ENCODE measurements at places on chromosomes 3 and 15.

- DNase-seq: no peak
These were observed 23.7 kb downstream of the EXOSC7 start for GRCh38 chr3:44999782-45000181.

DNA sequence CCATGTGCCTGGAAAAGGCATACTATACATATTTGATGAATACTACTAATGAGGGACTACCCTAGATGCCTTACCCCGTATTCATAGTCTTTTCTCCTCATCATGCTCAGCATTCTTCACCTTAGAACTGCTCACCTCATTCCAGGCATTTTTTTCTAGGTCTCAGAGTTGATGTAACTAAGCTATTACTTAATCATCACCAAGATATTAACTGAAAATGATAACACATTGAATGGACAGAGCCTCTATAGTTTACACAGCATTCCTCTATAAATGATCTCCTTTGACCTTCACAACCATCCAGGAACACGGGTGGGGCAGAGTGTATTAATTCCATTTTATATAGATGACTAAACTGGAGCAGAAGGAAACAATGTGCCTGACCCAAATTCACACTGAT is 174.1 kb upstream of the DPH6 start:
- DNase-seq: no peak

DNA sequence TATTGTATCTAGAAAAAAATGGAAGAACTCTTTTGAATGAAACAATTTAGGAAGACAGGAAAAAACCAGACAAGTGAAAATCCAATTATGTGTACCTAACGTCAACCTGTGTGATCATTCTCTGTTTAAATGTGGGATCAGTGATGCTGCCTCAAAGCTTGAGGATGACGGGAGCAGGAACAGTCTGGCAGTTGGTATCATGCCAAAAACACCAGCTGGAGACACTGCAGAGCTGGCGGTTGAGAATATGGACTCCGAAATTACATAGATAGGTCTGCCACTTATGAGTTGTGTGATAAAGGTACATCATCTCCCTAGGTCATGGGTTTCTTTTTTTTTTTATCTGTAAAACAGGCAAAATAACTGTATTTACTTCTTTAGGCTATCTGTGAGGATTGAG is 480.5 kb downstream of the CNTN4 start:
- DNase-seq: no peak

DNA sequence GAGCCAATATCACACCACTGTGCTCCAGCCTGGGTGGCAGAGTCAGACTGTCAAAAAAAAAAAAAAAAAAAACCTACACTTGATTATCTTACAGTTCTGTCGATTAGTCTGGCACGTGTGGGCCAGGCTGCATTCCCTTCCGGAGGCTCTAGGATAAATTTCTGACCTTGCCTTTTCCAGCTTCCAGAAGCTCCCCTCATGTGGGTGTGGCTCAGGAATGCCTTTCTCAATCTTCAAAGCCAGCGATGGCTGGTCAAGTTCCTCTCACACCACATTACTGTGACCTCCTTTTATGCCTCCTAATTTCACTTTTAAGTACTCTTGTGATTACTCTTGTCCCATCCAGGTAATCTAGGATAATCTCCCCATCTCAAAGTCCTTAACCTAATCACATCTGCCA is 58.2 kb upstream of the DUT start:
- no peak for DNase-seq

DNA sequence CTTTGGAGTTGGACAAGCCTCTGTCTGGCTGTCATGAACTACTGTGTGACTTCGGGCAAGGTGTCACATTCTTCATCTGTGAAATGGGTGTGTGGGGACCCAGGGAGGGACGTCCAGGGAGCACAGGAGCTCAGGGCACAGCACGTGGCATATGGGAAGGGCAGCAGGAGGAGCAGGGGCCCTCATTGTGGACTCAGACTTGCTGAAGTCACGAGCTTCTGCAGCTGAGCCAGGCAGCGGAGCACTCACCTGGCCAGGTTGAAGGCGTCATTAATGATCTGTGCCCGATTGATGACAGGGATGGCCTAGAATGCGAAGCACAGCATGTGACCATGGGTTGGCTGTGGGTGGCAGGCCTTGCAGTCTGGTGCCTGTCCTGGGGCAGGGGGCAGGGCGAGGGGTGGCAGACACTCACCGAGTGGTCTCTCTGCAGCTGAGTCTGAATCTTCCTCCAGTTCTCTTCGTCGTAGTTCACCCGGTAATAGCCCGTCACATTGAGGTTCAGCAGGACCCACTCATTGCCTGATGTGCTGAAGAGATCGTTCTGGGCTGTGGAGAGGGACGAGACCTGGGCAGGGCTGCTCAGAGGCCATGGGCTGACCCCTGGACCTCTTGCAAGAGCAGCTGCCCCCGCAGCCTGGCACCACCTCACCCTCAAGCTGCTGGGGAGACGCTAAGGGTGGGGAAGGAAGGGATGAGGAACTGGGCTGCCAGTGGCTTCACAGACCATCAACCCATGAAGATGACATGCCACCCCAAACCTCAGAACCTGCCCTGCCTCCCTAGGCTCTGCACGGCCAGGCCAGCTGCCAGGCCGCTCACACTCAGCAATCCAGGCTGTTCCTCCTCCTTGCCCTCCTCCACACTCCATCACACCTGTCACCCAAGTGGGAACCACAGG is 15.4 kb downstream of the ANPEP start:
- no peak for DNase-seq

DNA sequence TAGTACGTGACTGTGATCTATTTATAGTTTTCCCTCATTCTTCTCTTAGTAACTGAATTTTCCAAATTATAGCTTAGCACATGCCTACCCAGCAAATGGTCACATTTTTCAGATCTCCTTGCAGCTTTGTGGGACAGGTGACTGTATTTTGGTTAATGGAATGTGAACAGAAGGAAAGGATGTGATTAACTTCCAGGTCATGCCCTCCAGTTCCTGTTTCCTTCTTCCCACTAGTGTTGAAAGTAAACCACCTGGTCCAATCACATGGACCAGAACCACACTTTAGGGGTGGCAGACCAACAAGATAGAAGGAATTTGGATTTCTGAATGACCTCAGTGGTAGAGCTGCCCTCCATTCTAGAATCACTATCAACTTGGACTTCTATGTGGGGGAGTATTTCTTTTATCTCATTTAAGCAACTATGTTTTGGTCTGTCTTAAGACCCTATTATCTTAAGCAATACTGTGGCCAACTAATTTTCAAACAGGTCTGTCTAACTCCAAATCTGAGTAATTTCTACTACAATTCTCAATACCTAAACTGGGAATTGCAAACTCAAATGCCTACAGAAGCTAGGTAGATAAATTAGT is 76.0 kb upstream of the TSC22D2 start:
- DNase-seq: no peak

DNA sequence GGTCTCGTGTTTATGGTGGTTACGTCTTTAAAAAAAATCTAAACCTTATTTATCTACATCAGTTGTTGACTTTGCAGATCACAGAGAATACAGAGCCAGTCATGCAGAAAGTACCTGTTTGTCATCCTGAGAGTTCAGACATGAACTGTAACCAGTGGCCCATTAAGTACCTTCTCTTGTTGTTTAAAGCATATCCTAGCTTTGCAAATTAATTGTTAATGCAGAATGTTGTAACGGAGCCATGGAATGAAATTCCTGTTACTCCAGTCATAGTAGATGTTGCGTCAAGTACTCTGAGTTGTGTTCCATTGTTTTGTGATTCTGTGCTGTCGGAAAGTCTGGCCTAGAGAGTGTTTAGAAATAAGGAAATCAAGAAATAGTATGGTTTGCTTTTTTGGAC is 205.2 kb downstream of the RBMS3 start:
- no peak for DNase-seq

GRCh38 chr3:94349310-94349878 is 286.5 kb downstream of the NSUN3 start:
- DNase-seq: no peak

GRCh38 chr3:35524856-35525255 is 114.5 kb upstream of the ARPP21 start:
- no peak for DNase-seq

GRCh38 chr15:100740138-100740537 is 137.7 kb downstream of the ASB7 start:
- DNase-seq: no peak

- DNase-seq: no peak
These were observed 60.8 kb downstream of the MINDY4B start for GRCh38 chr3:150844484-150844883.

GRCh38 chr15:31341496-31342195 is 15.0 kb downstream of the KLF13 start:
- no peak for DNase-seq

DNA sequence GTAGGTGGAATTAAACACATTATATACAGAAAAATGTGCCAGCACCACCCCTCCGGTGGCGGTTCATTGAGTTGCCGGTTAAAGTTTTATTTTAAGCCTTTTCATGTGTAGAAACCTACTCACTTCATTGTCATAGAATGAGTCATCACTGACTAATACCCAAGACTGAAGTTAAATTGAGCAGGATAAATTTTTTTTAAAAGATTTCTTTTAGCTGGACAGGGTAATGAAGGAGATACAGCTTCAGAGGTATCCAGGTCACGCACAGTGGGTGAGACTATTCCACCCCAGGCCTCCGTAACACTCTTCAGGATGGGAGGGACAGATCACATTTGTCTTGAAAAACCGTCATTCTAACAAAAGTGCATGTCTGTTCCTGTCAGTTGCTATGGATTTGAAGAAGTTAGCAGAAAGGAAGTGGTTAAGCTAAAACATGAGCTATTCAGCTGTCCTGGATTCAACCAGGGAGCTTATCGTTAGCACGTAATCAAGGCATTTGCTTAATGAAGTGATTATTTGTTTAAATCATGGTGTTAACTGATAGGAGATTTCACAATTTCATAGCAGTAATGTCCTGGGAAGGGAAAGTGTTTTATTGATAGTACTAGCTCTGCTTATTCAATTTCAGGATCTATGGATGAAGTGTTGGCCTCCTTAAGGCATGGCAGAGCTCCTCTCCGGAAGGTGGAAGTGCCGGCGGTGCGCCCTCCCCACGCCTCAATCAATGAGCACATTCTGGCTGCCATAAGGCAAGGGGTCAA is 23.4 kb downstream of the WHAMM start:
- DNase-seq: peak; percentile 38

- no peak for DNase-seq
These were observed 650.8 kb upstream of the SGO1 start for GRCh38 chr3:20836801-20837200.

GRCh38 chr15:81372575-81372974 is 1.4 kb downstream of the TMC3 start:
- DNase-seq: no peak

GRCh38 chr3:120448756-120449155 is 2.0 kb downstream of the FSTL1 start:
- no peak for DNase-seq

DNA sequence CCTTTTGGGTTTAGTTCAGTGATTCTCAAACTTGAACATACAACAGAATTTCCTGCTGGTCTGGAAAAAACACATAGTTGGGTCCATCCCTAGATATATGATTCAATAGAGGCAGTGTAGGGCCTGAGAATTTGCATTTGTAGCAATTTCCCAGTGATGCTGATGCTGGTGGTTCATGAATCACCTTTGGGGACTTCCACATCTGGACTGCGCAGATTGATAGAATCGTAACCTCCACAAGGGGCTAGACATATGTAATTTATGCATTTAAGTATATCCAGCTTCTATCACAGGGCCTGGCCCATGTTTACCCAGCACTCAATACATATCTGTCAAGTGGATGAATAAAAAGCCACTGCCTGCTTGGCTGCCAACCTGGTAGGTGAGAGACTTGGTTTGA is 33.8 kb upstream of the SUCLG2 start:
- no peak for DNase-seq

- DNase-seq: no peak
These were observed 38.6 kb upstream of the HACD2 start for GRCh38 chr3:123623346-123623880.

- no peak for DNase-seq
These were observed 1.2 kb downstream of the KPNA1 start for GRCh38 chr3:122513386-122514122.

GRCh38 chr3:176522436-176522835 is 674.8 kb downstream of the TBL1XR1 start:
- DNase-seq: no peak
